ENCODE measurements at places on chromosomes 4 and X.

DNA sequence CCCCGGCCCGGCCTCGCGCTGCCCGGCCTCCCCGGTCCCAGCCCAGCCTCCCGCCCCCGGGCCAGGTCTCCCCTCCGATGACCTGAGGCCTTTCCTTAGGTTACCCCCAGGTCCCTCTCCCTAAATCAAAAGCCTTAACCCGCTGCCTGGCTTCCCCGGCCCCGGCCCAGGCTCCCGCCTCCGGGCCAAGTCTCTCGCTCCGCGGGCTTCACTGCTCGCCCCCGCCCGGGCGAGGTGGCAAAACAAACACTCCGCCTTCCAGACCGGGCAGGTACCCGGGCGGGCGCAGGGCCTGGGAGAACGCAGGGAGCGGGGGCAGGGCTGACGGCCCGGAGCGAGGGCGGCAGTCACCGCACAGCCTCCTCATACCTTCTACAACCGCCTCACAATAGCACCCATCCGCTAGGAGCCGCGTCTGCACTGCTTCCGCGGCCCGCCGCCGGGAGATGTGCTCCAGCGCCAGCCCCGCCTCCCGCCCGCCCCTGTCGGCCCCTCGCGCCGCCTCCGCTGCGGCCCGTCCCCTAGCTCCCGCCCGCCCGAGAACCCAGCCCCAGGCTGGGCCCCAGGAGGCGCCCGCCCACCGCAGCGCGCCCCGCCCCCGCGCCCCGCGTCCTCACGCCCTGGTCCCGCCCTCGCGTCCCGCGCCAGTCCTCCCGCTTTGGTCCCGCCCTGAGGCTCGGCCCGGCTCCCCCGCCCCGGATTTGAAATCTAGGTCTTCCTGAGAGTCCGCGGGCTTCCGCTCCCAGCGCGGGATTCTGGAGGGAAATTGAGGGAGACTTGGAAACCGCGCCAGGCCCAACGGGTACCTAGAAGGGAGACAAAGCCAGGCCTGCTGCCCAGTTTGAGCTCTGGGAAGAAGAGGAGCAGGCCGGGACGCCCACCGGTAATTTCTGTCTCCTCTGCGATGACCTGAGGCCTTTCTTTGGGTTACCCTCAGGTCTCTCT lies at the start of the genes CASP3 and PRIMPOL:
Gene CASP3 (minus strand): TSS at position 422 of the 945 bp plus-strand sequence. CDS start 10,994 bp downstream, outside the sequence.
Gene PRIMPOL (plus strand): TSS at position 713 of the 945 bp plus-strand sequence. CDS start 7,403 bp downstream, outside the sequence.
- DNase-seq = peak; percentile 98

DNA sequence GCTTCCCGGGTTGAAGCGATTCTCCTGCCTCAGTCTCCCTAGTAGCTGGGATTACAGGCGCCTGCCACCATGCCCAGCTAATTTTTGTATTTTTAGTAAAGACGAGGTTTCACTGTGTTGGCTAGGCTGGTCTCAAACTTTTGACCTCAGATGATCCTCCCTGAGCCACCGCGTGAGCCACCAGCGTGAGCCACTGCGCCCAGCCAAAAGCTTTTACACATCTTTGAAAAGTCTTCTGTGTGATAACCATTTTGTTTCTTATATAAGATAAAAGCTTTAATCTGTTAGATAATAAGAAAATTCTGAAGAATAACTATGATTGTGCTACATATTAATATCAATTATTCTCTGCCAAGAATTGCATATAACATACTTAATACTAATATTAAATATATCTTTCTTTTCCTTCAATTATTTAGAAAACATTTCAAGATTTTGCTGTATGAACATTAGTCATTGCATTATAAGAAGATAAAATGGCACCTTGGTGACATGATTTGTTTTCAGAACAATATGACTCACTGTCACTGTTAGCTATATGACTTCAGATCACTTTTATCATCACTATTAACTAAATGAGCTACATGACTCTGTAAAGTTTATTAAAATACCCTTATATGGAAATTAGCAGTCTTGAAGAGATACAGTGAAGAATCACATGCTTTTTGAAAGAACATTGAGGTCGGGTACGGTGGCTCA lies 33.4 kb downstream of the RUFY3 start:
- no peak for DNase-seq

GRCh38 chrX:108313669-108314068 lies 124.6 kb downstream of the COL4A6 start:
- no peak for DNase-seq

- DNase-seq = no peak
Measured at GRCh38 chr4:93532234-93532633, 296.3 kb upstream of the ATOH1 start.

GRCh38 chr4:15434091-15434490 lies 6.3 kb downstream of the C1QTNF7 start:
- DNase-seq = no peak

DNA sequence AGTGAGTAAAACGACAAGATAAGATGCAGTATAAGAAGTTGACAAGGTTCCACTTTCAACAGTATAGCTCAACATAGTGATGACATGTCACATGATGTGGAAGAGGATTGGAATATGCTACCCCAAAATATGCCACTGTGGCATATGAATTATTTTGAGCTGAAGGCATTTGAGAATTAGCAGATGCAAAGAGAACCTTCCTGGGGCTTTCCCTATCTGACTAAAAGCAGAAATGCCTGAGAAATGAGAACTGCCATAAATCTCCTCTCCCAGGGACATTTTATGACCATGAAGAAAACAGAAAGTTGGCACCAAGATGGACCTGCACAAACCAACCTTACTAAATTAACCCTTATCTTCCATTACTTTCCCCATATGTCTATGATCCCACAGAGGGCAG lies 24.8 kb downstream of the CDKN2AIP start:
- no peak for DNase-seq

DNA sequence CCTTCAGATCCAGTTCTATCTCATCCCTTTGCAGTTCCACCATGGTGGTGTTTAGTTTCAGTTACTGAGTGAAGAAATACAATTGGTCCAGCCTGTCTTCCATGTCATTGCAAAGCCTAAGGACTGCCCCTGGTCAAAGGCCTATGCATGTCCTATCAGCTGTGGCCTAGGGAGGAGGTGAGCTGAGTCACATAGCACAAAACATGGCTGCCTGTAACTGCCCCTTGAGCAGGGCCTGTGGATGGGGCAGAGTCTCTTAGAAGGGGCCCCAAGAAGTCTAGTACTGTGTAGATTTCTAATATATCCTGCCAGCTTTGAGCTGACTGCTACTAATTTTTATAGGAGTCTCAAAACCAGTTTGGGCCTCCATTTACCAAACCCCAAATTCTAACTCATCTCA lies 296.7 kb downstream of the FBXW7 start:
- no peak for DNase-seq

DNA sequence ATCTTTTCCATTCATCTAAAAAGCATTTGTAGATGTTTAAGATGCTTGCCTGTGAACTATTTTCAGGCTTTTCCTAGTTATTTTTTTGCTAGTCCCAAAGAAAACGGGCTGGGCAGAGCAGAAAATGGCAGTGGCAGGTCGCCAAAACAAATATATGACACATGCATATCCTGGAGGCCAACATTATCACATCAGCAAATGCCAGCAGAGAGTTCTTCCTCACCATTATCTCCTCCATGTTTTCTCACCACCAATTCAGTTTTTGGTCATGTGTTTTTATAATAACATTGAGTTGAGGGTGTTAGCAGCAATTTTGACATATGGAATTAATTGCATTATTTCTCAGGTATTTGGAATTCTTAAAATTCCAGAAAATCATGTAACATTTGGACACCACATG lies 97.9 kb upstream of the EOLA2 start:
- DNase-seq = no peak

DNA sequence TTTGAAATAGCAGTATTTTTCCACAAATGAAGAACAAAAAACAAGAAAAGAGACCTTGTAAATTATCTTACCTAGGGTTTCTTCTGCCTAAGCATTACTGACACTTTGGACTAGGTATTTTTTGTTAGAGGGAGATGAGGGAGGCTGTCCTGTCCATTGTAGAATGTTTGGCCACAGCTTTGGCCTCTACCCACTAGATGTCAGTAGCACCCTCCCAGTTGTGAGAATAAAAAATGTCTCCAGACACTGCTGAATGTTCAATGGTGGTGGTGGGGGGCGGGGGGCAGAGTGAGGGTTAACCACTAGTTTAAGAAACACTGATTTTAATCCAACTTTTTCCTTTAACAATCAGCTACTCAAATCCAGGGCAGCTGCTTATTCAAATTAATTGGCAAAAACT lies 25.8 kb downstream of the OTUD4 start:
- no peak for DNase-seq

Measured in activated CD4-positive, alpha-beta T cell treated with anti-CD3 and anti-CD28 coated beads, Interleukin-2, amount 50 U/mL, for 48 hours (primary cell).